Cardiac muscle cell (in vitro differentiated cells and primary cell): ENCODE measurements at places on chromosomes 13 and 19. TPM values are rescaled to one million over a fixed set of nuclear protein-coding genes. Genes with fewer than 3 reads are reported as not detected.

DNA sequence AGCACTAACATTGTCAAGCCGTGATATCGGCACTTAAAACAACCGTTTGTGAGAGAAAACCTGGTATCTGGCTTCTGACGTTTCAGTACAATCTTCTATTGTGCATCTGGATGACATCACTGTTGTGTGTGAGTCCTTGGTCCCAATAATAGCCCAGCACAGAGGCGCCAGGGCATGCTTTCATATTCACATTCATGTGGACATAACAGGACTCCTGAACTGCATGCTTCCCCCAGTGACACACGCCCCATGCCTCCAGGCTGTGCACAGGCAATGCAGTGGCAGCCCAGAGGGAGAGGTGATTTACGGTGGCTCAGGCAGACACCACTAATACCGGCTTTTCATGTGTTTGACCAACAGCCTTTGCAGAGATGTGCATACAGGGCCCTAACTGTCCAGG, 58.1 kb downstream of the MRPL57 start:
- DNase-seq = no peak

NEK3 gene
- total RNA-seq = 14.2 and 16.1 TPM in 2 replicates

DNA sequence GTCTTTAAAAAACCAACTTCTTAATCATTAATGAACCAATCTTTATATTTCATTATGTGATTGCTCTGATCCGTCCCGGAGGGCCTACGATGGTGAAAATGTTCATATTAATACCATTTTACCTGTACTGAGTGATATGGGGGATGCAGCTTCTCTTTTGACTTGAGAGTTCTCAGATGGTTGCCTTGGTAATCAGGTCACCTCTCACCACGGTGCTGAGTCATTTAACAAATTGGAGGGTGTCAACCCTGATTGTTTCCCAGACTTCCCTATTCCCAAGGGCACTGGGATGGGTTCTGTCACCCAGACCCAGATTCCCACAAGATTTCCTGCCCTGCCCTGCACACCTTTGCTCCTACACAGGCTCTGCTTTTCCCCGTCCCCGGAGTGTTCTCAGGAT, 128.5 kb upstream of the TMTC4 start:
- no peak for DNase-seq

RPL36 gene
- total RNA-seq = 829 and 1,053 TPM in 2 replicates

GRCh38 chr13:24168979-24169378, 8.5 kb downstream of the SPATA13 start:
- no peak for DNase-seq

CD177 gene
- total RNA-seq = not detected in 2 replicates

- no peak for DNase-seq
Observed at GRCh38 chr13:40818926-40819325, 29.5 kb downstream of the SLC25A15 start.

DNA sequence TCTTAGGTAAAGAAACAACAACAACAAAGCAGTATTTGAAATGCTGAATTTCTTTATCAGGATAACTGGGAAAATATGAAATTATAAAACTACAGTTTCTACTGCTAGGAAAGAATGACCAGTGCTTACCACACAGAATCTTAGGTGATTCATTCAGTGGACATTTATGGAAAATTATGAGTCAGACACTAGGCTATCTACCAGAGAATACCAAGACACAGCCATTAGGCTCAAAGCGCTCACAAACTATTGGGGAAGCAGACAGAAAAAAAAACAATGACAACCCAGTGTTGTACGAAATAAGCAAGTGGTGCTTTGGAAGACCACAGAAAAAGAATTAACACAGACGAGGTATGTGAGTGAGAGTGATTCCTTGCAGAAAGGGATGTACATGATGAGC, 1019.5 kb downstream of the PCDH9 start:
- peak; percentile 90 for DNase-seq

DPF1 gene
- total RNA-seq = 7.8 and 9.6 TPM in 2 replicates

GRCh38 chr13:33218020-33218419, 67.5 kb downstream of the STARD13 start:
- DNase-seq = peak; percentile 62

DNA sequence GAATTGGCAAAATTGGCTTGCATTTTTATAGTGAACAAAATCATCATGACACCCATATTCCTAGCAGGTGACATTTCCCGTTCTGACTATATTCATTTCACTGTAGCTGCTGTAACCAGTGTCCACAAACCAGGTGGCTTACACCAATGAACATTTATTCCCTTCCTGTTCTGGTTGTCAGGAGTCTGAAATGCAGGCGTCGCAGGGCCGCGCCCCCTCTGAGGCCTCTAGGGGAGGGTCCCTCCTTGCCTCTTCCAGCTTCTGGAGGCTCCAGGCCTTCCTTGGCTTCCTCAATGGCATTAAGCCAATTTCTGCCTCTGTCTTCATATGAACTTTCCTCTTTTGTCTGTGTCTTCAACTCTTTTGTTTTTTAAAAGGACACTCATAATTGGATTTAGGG, 6.5 kb upstream of the RLN3 start:
- DNase-seq = no peak

DNA sequence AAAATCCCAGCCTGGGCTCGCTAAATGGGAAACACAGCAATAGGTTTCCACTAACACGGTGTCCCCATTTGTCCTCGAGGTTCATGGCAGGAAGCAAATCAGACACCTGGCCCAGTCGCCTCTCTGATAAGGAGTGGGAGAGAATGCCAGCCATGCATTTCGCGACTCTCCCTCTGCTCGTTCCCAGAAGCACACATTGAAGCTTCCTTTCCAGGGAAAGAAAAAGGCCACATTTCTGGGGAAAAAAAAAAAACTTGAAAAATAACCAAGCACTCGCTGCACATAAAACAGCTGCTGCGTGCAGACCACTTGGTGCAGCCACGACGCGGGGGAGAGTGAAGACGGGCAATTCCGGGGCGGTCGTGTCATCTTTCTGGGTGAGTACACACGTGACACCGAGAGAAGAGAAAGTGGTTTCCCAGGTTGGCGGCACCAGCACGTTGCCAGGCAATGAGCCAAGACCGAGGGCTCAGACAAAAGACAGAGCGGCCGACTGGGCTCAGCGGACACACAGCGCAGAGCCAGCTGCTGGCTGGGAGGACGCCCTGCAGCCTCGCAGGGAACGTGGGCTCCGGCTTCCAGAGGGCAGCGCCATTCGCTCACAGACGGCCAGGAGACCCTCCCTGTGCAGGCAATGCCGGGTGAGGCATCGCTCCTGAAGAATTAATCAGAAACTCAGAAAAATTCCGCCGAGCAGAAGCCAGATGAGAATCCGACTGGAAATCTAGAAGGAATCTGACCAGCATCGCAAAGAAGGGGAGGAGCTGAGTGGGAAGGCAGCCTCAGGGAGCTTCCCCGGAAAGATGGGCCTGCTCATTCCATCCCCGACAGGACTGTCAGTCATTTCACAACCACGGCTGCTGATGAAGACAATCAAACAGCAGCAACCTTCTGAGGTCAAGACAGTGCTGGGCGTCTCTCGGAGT, 83.2 kb upstream of the IRS2 start:
- peak; percentile 84 for DNase-seq

GRCh38 chr13:110497003-110497402, 64.5 kb downstream of the RAB20 start:
- DNase-seq = no peak

GRCh38 chr13:79932556-79932955, 408.4 kb downstream of the SPRY2 start:
- DNase-seq = no peak

GRCh38 chr19:2841855-2842574, 740 bp downstream of the ZNF555 start:
- peak; percentile 5 for DNase-seq

DNA sequence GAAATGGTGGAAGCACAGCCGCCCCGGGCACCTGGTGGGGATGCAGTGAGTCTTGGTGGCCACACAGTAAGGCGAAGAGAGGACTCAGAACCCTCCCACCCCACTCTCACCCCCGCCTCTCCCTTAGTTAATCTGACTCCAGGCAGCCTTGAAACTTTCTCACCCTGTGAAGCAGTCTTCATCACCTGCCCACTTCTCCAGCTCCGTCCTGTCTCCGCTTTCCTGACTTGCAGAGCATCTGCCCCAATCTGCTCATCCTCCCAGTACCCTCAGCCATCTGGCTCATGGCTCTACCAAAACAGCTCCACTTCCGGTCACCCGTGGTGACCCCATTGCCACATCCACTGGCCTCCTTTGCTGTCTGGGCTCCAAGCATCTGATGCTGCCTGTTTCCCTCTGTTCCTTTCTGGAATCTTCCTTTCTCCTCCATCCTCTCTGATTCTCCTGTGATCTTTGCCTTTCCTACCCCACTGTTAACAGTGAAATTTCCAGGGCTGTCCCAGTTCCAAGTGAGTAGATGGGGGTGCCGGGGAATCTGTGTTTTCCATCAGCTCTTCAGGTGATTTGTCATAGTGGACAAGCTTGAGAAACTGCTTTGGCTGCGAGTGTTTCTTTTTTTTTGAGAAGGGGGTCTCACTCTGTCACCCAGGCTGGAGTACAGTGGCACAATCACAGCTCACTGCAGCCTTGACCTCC, 4.3 kb downstream of the USF2 start:
- DNase-seq = no peak

ANGPTL4 gene
- 2.5 and 3.2 TPM in 2 replicates for total RNA-seq

- DNase-seq = no peak
Observed at GRCh38 chr13:87999240-87999700, 328.1 kb downstream of the SLITRK5 start.

- DNase-seq = peak; percentile 57
Observed at GRCh38 chr13:109840201-109840892, 54.0 kb upstream of the IRS2 start.

DNA sequence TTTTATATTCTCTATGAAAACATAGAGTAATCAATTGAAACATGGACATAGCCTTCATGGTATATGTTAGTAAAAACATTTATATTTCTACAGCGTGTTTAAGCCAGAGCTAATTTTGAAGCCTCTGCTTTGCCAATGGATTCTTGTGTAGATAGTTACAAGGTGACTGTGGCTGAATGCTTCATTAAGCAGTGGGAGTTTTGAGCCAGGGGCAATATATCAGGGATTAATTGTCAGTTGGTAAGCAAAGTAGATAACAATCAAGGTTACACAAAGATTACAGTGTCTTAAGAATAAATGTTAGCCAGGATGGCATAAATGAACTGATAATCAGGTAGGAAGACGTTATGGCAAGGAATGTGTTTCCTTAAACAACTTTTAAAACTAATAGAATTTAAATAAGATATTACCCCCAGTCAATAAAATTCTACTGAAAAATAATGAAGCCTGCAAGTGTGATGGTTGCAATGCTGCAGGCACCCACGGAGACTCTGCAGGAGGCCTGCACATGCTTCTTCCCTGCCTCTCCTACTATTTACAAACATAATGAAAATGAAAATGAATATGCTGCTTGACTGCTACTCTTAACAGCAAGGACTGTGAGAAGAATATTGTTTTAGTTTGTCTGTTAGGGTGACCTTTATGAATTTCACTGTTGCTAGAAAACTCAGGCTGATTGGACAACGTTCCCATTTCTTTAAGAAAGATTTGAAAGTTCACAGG, 588.5 kb downstream of the GPC5 start:
- DNase-seq = no peak

DNA sequence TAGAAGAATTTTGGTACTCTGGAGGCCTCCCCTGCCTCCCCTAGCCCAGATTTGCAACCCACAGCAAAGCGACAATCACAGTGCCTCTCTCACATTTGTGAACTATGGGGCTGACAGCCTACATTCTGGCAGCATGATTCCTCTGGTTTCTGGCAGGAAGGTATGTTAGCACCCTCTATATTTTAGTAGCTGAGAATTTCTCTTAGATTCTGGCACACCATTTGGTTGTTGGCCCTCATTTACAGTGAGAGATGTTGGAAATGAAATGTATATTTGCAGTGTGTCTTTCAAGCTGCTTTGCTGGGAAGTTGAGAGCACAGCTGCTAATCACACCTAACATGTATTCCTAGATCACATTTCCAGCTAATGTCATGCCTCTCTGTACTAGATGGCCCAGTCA, 735.0 kb downstream of the FGF9 start:
- DNase-seq = no peak

LYPD3 gene
- 0.67 and 3.2 TPM in 2 replicates for total RNA-seq

DNA sequence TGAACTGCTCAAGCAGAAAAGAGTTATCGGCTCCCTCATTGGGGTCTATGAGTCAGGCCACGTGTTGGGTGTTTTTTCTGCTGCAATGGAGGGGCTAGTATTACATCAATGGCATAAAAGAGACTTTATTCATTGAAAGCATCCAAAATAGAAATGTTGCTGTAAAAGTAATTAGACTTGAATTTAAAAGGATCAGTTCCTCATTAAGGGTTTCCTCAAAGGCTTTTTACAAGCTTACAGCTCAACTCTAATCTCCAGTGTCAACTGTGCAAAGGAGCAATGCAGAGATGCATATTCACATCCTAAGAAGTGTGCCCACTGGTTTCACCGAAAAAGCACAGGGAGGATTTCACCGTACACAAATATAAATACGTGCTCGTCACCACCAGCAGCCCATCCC, 300.3 kb downstream of the FOXO1 start:
- DNase-seq = no peak

ZNF83 gene
- total RNA-seq = 49.2 and 134 TPM in 2 replicates

- peak; percentile 48 for DNase-seq
Observed at GRCh38 chr19:43504426-43505185, at the start of gene PHLDB3. Gene PHLDB3 (minus strand): TSS chr19:43504746. CDS start chr19:43504118, 628 bp downstream.

GRCh38 chr13:74452176-74452575, 318.0 kb upstream of the KLF12 start:
- DNase-seq = no peak

DNA sequence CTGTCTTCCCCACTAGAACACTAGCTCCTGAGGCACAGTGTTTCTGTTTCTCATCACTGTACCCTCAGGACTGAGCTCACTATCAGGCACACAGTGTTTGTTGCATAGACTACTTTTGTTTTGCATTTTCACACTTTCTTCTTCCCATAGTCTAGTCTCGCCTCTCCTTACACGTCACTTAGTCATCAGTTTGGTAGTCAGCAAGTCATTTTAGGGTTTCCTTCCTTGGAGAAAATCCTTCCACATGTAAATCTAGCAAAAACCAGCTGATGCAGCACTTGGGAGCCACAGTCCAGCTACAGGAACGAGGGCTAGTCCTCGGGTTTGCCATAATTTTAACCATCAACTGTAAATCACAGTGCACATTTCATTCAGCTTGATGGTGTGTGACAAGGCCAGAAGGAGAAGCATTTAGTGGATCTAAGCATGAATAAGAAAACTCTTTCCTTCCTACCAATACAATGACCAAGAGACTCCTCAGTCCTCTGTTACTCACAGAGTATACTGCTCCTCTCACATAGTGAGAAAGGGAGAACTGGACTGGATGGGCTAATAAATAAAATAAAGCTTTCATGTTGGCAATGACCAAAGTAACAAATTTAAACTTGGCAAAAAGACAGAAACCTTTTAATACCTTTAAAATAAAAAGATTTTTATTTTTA, 221.0 kb downstream of the KLF12 start:
- DNase-seq = peak; percentile 54

SKA3 gene
- total RNA-seq = 4.1 and 7.8 TPM in 2 replicates
